ENCODE measurements at places on chromosomes 12 and 14. TPM values are rescaled to one million over a fixed set of nuclear protein-coding genes. Genes with fewer than 3 reads are reported as not detected.

SRRM4 gene
- total RNA-seq, result not detected

TPPP2 gene
- total RNA-seq, result not detected

NGB gene
- not detected for total RNA-seq

ZDHHC22 gene
- total RNA-seq, result not detected

TTC9 gene
- total RNA-seq, result 0.20 TPM

KERA gene
- total RNA-seq, result 0.32 TPM

NRIP2 gene
- total RNA-seq, result 0.96 TPM

PRB2 gene
- not detected for total RNA-seq

HSP90B1 gene
- 461 TPM for total RNA-seq

PRICKLE1 gene
- total RNA-seq, result 7.1 TPM

MYF6 gene
- not detected for total RNA-seq

DAO gene
- 0.79 TPM for total RNA-seq

RPL10L gene
- total RNA-seq, result 6.0 TPM

MYL2 gene
- 13.2 TPM for total RNA-seq

FAM186B gene
- 0.63 TPM for total RNA-seq

P2RX2 gene
- 0.32 TPM for total RNA-seq

OTUB2 gene
- 3.5 TPM for total RNA-seq

MORN3 gene
- 0.17 TPM for total RNA-seq

DEPDC4 gene
- total RNA-seq, result 1.1 TPM

MGAT4C gene
- 0.73 TPM for total RNA-seq

AQP6 gene
- not detected for total RNA-seq

PLEKHG7 gene
- total RNA-seq, result 1.2 TPM

LIN7A gene
- 0.36 TPM for total RNA-seq

ANO4 gene
- 1.9 TPM for total RNA-seq

CNIH1 gene
- 115 TPM for total RNA-seq

FOXA1 gene
- total RNA-seq, result 73.3 TPM

CLEC1B gene
- total RNA-seq, result not detected

TMPRSS12 gene
- total RNA-seq, result not detected

RPGRIP1 gene
- 0.09 TPM for total RNA-seq

LRIG3 gene
- 65.6 TPM for total RNA-seq

SPIC gene
- not detected for total RNA-seq

GTF2A1 gene
- 24.2 TPM for total RNA-seq

VPS37B gene
- total RNA-seq, result 50.7 TPM

CEBPE gene
- total RNA-seq, result not detected

ISCU gene
- total RNA-seq, result 155 TPM

EID3 gene
- 6.4 TPM for total RNA-seq

Data from mucosa of descending colon (tissue), 3 donors.